Erythroblast (primary cell): ENCODE measurements at places on chromosomes 16 and 17.

GRCh38 chr16:56591377-56592060, 2.2 kb downstream of the MT3 start:
- no peak for DNase-seq

DNA sequence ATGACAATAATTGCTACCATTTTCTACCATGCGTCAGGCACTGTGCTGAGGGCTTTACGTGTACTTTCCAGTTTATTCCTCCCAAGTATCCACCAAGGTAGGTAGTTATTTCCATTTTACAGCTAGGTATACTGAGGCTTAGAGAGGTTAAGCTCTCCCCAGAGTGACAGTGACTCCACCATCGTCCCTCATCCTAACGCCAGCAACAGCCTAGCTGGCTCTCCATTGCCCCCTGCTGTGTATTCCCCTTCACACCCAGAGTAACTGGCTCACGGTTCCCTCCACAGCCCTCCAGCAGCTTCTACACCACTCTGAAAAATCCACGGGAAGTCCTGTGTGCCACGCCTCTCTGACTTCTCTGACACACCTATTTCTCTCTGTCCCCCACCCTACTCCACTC, 7.1 kb upstream of the ASGR1 start:
- peak; percentile 36 for DNase-seq

DNA sequence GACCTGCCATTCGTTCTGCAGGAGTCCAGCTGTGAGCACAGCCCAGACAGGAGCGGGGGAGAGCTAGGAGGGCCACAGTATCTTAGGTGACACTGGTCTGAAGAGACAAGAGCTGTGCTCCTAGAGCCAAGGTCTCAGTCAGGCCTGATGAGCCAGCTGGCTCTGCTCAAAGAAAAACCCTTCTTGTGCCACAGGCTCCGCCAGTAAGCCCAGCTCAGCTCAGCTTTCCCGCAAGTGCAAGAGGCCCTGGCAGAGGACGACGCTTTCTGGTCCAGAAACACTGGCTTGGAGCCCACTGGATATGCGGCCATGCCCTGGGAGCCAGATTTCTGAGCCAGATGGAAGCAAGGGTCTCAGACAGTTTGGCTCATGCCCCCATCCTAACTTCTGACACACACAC, 23.9 kb downstream of the PEMT start:
- DNase-seq: no peak

GRCh38 chr17:46080118-46081017, 81.3 kb downstream of the STH start:
- no peak for DNase-seq

DNA sequence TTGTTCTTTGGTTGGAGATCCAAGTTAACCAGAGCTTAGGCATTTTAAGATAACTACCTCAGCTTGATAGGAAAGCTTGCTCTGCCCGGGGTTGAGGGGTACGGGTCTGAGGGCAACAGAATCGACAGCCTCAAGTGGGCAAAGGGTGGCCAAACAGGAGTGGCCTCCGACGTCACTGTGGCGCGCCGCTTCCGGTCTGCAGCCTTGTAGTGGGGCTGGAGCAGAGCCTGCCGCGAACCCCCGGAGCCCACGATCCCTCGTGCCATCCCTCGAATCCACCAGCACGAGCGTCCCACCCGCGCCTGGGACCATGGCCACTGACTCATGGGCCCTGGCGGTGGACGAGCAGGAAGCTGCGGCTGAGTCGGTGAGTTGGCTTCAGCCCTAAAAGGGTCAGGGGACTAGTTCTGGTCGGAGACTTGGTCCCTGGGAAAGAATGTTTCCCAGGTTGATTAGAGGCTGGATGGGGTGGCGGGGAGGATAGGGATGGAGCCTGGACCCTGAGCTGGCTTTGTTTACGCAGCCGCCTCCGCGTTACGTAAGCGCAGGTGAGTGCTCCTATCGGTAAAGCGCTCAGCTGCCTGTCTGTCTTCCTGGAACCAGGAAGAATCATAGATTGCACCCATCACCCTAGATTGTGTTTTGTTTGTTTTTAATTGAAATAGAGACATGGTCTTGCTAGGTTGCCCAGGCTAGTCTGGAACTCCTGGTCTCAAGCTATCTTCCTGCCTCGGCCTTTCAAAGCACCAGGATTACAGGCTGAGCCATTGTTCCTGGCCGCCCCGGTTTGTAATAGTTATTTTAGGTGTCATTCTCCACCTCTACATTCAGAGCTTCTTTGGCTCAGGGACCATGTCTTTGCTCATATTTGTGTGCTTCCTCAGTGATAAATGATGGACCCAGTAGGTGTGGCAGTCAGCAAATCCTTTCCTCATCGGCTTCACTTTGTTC, at the start of gene DDX19B:
DDX19B (plus strand) TSS at position 199 of the 951 bp plus-strand sequence; CDS start at position 311, 112 bp downstream.
- peak; percentile 77 for DNase-seq

GRCh38 chr16:50819706-50820105, 77.8 kb downstream of the CYLD start:
- DNase-seq: no peak

DNA sequence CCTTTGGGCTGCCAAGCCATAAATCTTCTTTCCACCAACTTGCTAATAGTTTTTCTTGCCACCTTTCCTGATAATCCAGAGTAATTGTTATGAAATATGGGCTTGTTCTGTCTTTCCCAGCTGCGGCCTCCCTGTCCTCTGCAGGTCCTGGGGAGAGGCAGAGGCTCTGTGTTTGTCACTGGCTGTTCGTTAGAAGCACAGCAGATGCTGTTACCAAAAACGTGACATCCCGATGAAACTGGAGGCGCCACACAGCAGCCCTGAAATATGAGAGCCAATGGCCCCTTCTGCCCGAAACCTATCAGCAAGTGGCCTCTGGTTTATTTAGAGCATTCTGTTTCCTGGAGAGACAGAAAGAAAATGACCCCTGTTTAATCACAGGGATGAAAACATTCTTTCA, 115.1 kb upstream of the ANKFN1 start:
- DNase-seq: no peak

DNA sequence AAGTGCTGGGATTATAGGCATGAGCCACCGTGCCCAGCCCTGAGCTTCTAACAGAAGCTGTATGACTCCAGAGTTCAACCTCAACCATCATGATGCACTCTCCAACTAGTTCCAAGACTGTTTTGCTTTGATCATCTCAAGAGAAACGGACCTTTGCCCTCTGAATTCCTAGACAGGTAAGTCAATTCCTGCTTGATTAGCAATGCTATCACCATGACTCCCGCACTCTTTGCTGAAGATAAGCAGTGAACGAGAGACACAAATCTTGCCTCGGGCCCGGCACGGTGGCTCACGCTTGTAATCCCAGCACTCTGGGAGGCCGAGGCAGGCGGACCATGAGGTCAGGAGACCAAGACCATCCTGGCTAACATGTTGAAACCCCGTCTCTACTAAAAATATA, 22.2 kb downstream of the ANKFY1 start:
- no peak for DNase-seq

- peak; percentile 84 for DNase-seq
Measured at GRCh38 chr16:58418601-58419000, 26.3 kb downstream of the GINS3 start.
